ENCODE measurements at places on chromosomes 5 and 9.

DNA sequence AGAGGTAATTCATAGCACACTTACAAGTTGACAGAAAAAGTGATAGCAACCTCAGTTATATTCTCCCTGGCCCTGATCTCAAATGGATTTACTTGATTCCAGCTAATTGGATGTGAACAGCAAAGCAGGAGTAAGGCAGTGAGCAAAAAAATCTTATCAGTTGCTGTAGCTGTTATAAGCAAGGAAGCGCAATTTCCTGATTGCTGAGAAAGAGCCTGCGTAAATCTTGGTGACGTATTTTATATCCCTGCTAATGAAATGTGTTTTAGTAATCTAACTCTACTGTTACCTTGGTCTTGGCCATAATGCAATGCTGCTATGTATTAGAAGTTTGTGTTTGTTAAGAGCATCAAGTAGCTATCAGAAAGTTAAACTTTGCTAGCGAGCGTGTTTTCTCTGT lies 661.2 kb upstream of the SEMA6A start:
- DNase-seq: no peak

- DNase-seq: no peak
Measured at GRCh38 chr9:70439991-70440706, 25.7 kb upstream of the KLF9 start.

- no peak for DNase-seq
Measured at GRCh38 chr9:19998823-19999455, 210.1 kb upstream of the SLC24A2 start.

DNA sequence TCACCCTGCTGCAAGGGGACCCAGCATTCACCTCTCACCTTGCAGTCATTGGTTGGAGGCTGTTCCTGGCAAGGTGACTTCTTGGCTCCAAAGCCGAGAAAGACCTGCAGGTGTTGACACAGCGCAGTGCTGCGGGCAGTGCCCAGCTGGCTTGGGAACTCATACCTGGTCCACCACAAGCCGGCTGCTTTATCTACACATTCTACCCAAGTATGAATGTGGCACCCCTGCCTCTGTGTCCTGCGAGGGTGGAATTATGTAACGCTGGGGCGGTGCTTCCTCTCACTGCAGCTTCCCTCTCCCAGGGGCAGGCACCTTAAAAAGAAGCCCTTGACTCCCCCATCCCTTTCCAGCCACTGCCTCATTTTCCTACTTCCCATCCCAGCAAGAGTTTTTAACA lies 2.5 kb upstream of the ZMYND19 start:
- no peak for DNase-seq

GRCh38 chr5:5658889-5659465 lies 236.5 kb downstream of the ICE1 start:
- no peak for DNase-seq

DNA sequence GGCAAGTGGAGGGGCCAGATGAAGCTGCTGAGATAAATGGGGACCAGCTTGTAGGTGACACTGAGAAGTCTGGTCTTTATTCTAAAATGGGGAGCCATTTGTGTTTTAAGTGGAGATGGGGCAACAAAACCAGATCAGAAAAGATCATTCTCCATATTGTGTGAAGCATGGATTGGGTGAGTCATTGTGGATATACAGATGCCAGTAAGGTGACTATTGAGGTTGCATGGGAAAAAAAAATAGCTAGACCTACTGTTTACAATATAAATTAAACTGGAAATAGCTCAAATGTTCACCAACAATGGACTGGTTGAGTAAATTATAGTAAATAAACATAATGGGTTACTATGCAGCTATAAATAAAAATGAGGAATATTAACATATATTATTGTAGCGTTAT lies 5.4 kb upstream of the MAP1B start:
- no peak for DNase-seq

- DNase-seq: no peak
Measured at GRCh38 chr9:12889402-12890106, 114.7 kb downstream of the LURAP1L start.

GRCh38 chr9:115635680-115636383 lies 517.8 kb upstream of the PAPPA start:
- DNase-seq: no peak

DNA sequence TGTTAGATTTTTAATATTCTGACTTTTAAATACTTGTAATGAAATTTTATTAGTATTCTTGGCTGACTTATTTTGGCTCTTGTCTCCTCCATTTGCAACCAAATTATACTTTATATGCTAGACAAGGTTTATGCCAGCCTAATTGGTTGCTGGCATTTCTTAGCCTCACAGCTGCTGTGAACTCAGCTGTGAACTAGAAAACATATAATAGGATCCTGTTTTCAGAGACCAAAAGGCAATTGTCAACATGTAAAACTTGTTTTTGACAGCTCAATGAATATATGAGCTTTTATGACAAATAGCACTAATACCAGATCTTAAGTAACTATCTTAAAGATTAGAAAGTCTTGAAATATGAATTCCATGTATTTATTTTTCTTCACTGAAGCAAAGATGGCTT lies 25.9 kb downstream of the KIF2A start:
- DNase-seq: no peak

GRCh38 chr5:127791439-127791838 lies 88.2 kb downstream of the CCDC192 start:
- no peak for DNase-seq

DNA sequence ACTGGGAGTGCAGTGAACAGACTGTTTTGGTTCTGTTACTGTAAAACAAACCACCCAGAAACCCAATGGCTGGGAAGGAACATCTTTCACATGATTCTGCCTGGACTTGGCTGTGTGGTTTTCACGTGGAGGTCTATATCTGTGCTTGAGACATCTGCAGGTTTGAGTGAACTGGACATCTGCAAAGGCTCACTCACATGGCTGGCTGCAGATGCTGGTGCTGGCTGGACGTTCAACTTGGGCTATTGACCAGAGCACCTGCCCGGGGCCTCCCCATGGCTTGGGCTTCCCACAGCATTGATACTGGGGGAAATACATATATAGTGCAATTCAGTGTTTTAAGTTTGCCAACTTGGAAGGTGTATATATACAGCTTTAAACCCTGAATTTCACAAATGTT lies 6.8 kb downstream of the CTSL start:
- DNase-seq: no peak

- DNase-seq: no peak
Measured at GRCh38 chr9:135512241-135512603, 9.0 kb upstream of the LCN1 start.

DNA sequence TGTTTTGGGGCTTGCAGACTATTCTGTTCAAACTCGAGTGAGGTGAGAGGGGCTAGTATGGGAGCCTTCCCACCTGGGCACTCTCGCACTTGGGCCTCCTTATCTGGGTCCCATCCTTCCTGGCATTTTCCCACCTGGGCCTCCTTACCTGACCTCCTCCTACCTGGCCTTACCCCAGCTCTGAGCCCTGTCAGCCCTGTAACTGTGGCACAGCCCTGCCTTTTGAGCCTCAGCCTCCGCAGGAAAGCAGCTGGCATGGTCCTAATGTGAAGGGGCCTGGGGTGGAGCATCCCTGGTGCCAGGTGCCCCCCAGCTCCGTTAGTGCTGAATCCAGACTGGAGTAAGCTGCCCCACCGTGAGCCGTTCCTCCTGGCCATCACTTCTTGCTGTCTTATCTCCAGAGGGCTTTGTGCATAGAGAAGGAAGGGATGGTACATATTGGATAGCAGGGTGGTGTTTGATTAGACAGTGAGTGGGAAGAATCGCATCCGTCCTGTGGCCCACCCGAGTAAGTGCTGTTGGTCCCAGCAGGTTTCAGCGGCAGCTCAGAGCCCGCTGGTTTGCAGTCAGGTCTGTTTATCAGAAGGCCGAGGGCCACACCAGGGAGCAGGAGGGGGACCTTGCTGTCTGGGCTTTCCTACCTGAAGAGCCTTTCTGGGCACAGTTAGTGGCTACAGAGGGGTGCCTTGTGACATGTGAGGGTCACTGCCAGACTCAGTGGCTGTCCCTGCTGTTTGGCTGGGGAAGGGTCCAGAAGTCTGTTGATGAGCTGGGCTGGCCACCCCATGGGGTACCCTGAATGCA lies 76.5 kb downstream of the WNK2 start:
- DNase-seq: no peak

DNA sequence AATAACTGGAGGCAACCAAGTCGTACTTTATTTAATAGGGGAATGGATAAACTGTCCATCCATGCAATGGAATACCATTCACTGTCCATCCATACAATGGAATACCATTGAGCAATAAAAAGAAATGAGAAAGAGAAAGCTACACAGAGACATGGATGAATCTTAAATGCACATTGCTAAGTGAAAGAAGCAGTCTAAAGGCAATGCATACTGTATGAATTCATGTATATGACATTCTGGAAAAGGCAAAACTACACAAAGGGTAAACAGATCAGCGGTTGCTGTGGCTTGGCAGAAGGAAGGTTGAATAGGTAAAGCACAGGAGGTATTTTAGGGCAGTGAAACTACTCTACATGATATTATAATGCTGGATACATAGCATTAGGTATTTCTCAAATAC lies 16.2 kb downstream of the DRD1 start:
- DNase-seq: no peak

GRCh38 chr5:132289097-132289496 lies 5.1 kb upstream of the SLC22A4 start:
- DNase-seq: no peak

- no peak for DNase-seq
Measured at GRCh38 chr9:77040340-77040739, 20.9 kb downstream of the FOXB2 start.

DNA sequence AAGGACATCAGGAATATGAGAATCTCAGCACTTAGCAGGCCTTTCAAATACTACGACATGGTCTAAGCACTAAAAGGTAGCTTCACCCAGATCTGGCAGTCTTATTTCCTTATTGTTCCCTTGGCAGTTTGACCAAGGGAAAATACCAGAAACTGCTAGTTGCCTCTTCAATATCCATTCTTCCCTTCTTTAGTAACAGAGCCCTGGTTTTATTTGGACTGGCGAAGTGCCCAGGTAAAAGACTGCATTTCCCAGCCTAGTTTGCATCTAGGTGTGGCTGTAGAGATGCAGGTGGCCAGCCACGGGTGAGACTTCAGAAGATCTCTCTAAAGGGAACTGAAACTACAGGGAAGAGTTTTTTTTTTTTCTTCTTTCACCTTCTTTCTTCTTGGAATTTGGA lies 21.6 kb downstream of the DMRT2 start:
- no peak for DNase-seq

GRCh38 chr5:14208071-14209021 lies 65.2 kb downstream of the TRIO start:
- no peak for DNase-seq

- no peak for DNase-seq
Measured at GRCh38 chr5:180074462-180074861, 2.9 kb upstream of the RNF130 start.

DNA sequence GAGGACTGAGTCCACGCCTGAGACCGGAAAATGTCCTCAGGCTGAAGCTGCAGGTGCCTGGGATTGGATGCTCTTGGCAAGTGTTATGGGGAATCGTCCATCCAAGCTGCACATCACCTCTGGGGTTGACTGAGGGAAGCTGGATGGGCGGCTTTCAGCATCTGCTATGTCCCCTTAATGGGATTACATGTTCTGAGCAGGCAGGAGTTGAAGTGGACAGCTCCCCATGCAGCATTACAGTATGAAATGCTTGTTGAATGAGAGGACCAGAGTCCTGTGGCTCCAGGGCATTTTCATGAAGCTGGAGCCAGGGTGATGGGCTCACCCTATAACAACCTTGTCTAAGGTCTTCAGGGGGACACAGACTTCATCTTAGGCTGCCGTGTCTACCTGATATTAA lies 270.9 kb downstream of the HSPA4 start:
- no peak for DNase-seq
